ENCODE measurements at places on chromosomes 13 and 19. TPM values are rescaled to one million over a fixed set of nuclear protein-coding genes. Genes with fewer than 3 reads are reported as not detected.

DNA sequence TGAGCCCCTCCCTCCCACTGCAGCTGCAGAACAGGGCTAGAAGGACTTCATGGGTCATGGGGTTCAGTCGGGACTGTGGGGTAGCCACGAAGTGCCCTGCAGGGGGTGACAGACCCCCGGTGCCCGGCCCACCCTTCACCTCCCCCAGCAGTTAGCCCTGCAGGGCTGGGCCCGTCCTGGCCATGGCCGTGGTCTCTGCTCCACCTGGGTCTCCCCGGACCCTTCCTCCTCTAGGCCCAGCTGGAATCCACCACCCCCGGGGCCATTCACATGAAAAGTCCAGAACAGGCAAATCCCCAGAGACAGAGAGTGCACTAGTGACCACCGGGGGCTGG is 17.3 kb downstream of the MKNK2 start:
- H3K27me3 ChIP-seq, result no peaks in the 10 kb centered on the region
- no peak overlapping the region for H3K4me3 ChIP-seq
- peaks cover 22% of the 10 kb centered on the region for H3K4me1 ChIP-seq
- no peak for DNase-seq

DNA sequence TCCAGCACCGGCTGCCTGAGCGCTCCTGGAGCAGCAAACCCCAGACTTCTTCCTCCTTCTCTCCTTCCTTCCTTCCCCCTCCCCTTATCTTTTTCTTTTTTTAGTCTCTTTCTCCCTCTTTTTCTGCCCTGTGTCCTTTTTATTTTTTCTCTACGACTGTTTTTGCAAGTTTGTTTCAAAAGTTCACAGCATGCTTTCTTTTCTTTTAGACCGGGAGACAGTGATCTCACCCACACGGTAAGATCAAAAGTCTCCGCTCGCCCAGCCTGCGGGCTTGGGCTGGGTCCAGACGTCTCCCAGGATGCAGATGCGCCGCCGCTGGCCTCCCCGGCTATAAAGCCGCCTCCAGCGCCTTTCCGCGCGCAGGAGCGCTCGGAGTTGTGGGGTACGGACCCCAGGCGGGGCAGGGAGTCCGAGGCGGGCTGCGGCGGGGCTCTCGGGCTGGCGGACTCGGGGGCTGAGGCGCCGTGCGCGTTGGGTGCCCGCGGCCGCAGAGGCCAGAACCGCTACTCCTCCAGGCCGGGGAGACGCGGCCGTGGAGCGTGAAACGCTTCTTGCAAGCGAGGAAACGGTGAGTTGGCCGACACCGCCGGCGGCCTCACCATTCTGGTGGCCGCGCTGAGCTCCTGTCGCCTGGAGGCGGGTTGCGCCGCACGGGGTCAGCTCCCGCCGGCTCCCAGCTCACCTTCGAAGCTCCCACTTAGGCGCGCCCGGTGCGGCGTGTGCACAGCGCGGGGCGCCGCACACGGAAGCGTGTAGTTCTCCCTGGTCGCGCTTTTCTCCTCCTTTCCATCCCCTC is 2.0 kb upstream of the TSHZ3 start:
- H3K27me3 ChIP-seq, result no peaks in the 10 kb centered on the region
- DNase-seq, result peak; percentile 47
- H3K4me3 ChIP-seq, result peak overlapping the region; percentile 94

- H3K27ac ChIP-seq, result no peak overlapping the region
- DNase-seq, result no peak
- no peak overlapping the region for H3K4me3 ChIP-seq
Observed at GRCh38 chr13:46310066-46310465, 77.0 kb downstream of the RUBCNL start.

DNA sequence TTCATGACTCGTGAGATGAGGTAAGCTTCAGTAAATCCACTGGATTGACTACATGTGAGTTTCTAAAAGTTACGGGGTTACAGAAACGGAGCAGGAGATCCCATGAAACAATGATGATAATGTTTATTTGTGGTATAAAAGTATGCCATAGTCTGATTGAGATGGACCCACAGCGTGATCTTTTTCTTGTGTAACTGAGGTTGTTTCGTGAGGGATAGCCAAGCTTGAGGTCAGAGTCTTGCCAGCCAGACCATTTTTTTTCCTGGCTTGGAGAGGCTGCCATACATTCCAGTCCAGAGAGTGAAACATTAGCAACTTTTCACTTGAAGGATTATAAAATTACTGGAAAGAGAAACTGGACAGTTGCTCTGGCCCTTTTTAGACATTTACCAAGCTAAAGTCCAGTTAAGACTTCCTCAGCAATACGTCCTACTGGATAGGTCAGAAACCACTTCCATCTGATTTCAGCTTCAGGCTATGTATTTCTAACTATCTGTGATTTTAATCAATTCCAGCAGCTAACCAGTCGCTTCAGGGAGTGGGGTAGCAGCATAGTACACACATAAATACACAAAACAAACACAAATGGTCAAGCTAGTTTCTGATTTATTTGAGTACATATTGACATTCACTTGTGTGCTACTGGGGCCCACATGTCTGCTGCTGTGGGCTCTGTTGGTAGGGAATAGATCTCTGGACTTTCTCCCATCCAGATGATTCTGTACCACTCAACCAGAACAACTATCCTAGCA is 194.6 kb downstream of the POSTN start:
- H3K4me3 ChIP-seq, result no peak overlapping the region
- H3K27ac ChIP-seq, result no peak overlapping the region
- no peaks in the 10 kb centered on the region for H3K27me3 ChIP-seq
- no peaks in the 10 kb centered on the region for H3K4me1 ChIP-seq

- no peak overlapping the region for H3K27ac ChIP-seq
- H3K27me3 ChIP-seq, result no peaks in the 10 kb centered on the region
- no peak overlapping the region for H3K4me3 ChIP-seq
Observed at GRCh38 chr13:71924931-71925330, 57.9 kb upstream of the DACH1 start.

DNA sequence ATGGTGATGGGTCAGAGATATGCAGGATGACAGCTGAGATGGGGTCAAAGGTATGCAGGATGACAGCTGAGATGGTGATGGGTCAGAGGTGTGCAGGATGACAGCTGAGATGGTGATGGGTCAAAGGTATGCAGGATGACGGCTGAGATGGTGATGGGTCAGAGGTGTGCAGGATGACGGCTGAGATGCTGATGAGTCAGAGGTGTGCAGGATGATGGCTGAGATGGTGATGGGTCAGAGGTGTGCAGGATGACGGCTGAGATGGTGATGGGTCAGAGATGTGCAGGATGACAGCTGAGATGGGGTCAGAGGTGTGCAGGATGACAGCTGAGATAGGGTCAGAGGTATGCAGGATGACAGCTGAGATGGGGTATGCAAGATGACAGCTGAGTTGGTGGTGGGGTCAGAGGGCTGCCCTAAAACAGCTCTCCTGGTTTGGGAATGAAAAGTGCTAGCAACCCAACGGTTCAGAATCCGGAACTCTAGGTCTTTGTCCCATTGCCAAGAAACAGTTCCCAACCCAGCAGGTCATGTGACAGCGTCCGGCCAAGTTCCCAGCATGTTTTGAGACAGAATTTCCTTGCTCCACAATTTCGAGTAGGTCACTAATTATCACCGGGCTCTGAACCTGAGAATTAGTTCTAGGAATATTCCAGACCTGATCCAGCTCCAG is 3.2 kb downstream of the SELENOW start:
- H3K36me3 ChIP-seq, result no peaks in the 10 kb centered on the region
- H3K27ac ChIP-seq, result peak overlapping the region; percentile 15
- no peaks in the 10 kb centered on the region for H3K27me3 ChIP-seq
- no peak overlapping the region for H3K4me3 ChIP-seq

- no peaks in the 10 kb centered on the region for H3K27me3 ChIP-seq
- no peak overlapping the region for H3K4me3 ChIP-seq
- H3K36me3 ChIP-seq, result no peaks in the 10 kb centered on the region
- DNase-seq, result no peak
- H3K27ac ChIP-seq, result no peak overlapping the region
Observed at GRCh38 chr19:10201176-10201575, 6.4 kb upstream of the DNMT1 start.

DNA sequence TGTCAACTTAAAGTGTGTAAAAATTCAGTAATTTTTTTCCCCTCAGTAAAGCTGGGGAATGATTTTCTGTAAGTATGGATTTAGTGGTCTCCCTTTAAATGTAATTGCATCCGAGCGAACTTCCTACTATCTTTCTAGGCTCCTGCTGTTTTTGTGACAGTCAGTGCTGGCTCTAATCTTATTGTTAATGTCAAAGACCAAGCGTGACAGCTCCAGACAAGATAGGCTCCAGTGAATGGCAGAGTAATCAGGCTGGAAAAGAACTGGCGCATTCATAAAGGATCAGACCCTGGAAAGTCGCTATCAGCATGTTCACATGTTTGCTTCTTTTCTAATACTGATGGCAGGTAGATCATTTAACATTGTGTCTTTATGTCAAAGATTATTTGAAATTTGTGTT is 908.0 kb upstream of the ATXN8OS start:
- H3K4me1 ChIP-seq, result no peaks in the 10 kb centered on the region
- no peak overlapping the region for H3K4me3 ChIP-seq
- H3K36me3 ChIP-seq, result no peaks in the 10 kb centered on the region
- no peak overlapping the region for H3K27ac ChIP-seq

The BCAM gene
- 128 TPM for total RNA-seq

The TEX26 gene
- 5.5 TPM for total RNA-seq

The ANKLE1 gene
- total RNA-seq, result 3.1 TPM

Data from testis (tissue), 5 donors.